ENCODE measurements at places on chromosomes 16 and 17. TPM values are rescaled to one million over a fixed set of nuclear protein-coding genes. Genes with fewer than 3 reads are reported as not detected.

CCL17 gene
- total RNA-seq = 2.1 TPM

ERI2 gene
- 29.0 TPM for total RNA-seq

LRRC37A3 gene
- 4.2 TPM for total RNA-seq

KRT20 gene
- total RNA-seq = not detected

PTGES3L gene
- 0.42 TPM for total RNA-seq

SLC6A2 gene
- not detected for total RNA-seq

NPIPB13 gene
- total RNA-seq = 0.95 TPM

HYDIN gene
- 0.50 TPM for total RNA-seq

MT1M gene
- total RNA-seq = not detected

CHRNE gene
- total RNA-seq = not detected

ERCC4 gene
- 11.2 TPM for total RNA-seq

CD300A gene
- not detected for total RNA-seq

FTSJ3 gene
- 51.6 TPM for total RNA-seq

FZD2 gene
- total RNA-seq = not detected

SERPINF2 gene
- 0.37 TPM for total RNA-seq

TP53TG3F gene
- total RNA-seq = not detected
